ENCODE measurements at places on chromosomes 5 and 9.

DNA sequence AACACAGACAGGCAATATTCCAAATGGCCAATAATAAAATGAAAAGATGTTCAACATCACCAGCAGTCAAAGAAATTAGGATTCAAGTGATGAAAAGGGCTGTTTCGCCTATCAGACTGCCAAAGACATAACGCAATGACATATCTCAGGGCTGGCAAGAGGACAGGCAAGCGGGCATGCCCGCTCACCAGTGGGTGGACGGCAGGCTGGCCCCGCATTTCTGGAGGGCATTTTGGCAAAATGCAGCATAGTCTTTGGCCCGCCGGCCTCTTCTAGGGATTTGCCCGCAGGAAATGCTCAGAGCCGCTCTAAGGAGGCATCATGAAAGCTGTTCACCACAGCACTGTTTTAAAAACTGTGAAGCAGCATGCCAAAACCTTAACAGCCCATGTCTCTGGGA, 1.4 kb upstream of the PPP1R26 start:
- no peak for DNase-seq

DNA sequence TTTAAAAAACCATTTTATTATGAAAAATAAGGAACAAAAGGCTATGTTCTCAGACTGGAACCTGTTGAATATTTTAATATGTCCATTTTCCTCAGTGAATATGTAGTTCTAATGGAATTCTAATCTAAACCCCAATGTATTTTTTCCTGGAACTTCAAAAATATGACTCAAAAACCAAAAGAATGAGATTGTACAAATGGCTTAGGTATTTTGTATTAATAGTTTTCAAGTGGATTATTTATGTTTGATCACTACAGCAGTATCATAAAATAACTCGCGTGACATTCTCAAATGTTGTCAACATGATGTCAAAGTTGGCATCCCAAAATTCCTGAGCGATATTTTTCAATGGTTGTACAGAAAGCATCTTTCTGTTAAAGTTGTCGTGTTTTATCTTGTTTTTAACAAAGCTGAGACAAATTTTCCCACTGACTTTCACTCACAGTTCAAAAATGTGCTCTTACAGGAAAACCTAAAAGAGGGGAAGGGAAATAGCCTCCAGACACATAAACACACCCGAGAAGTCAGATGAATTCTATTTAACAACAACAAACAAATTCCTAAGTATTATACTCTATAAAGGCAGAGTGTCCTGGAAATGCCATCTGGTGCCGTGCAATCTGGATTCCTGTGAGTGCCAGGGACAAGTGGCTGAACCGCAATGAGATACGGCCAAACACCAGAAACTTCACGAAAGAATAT, 68.1 kb upstream of the TAS2R1 start:
- DNase-seq = no peak

DNA sequence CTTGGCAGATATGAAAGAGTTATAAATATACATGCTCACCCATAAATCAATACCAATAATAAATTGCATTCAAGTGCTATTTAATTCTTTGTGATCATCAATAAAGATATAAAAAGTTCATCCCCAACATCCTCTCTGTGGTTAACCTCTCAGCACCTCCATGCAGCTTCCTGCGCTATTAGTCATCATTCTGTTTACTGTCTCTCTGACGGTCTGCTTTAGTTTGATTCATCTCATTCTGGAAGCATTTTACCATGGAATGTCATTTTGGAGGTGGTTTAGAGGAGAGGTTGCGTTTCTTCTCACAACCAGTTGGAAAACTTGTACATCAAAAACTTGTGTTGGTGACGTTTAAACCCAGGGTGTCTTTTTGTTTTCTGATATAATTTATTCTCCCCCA, 486.6 kb downstream of the BRINP1 start:
- no peak for DNase-seq

- no peak for DNase-seq
These were observed 77.8 kb upstream of the OTULINL start for GRCh38 chr5:14503681-14504331.

All from activated gamma-delta T cell treated with Interleukin-2 at 50 U/mL for 16 hours (primary cell).